ENCODE measurements at places on chromosomes 3 and 15.

DNA sequence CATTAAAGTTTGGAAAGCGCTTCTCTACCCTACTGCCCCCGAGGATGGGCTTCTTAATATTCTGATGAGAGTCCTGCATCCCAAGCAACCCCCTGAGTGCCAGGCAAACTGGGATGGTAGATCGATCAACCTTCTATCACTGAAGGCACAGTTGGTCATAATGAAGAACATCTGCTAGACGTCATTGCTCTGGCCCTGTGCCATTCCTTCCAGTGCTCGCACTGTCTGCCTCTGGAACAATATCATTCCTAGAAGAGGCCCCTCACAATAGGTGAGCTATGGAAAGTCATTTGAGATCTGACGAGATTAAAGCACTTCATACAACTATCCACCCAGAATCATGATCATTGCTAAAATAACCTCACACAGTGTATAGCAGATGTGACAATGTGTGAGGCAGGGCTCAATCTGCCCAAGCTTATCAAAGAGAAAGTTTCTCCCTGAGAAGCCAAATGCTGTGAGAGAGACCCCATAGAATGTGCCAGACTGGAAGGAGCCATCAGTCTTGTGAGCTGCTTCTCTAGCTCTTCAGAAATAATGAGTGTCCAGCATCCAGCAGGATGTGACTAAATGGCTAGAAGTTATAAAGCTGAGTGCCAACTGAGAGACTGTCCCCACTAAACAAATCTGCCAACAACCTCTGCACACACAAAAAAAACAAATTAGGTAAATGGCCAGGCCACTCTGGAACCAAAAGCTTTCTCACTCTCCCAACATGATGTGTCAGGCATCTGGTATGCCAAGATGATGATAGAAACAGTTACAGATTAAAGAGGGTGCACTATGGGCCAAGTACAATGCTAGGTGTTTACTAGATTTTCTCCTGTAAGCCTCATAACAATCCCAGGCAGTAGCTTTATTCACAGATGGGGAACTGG is 165.5 kb downstream of the NECTIN3 start:
- no peak for DNase-seq

DNA sequence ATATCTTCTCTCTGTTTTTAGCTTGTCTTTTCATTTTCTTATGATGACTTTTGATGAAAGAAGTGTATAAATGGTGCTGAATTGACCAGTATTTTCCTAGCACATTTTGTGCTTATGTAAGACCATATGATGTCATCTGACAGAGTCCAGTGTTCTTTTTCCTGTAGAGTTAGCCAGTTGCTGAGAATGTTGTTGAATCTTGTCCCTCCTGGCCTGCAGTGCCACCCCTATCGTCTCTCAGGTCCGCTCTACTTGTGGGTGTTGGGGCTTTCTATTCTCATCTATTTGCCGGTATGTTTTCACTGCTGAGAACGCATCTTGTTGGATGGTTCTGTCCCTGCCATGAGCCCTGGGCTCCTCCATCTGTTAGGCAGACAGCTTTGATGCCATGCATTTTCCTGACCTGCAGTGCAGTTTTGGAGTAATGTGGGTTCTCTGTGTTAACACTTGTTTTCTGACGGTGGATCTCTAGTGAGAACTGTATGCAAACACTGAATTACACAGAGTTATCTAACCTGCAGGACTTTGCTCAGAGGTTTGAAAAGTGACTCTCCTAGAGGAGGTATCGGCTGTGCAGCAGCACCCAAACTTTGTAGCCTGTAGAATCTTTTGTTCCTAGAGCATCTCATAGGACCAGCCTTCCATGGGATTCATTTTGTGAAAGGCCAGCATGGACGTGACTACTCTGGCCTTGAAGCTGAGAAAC is 44.6 kb downstream of the SLC6A20 start:
- DNase-seq, result no peak

DNA sequence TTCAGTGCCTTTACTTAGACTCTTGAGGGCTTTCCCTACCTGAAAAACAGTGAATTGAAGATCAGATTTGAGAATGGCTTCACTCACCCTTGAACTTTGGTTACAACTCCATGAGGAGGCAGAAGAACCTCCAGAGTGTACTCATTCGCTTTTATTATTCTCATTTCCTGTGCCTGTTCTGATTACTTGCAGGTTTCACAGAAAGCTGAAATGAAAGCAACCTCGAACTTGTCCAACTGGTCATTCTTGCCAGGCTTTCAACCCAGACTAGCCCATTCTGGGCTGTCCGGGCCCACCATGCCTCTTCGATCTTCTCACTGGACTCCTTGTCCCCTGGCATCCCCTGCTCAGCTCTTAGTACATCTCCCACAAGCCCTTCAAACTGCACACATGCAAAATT is 20.2 kb upstream of the THUMPD3 start:
- DNase-seq, result no peak

DNA sequence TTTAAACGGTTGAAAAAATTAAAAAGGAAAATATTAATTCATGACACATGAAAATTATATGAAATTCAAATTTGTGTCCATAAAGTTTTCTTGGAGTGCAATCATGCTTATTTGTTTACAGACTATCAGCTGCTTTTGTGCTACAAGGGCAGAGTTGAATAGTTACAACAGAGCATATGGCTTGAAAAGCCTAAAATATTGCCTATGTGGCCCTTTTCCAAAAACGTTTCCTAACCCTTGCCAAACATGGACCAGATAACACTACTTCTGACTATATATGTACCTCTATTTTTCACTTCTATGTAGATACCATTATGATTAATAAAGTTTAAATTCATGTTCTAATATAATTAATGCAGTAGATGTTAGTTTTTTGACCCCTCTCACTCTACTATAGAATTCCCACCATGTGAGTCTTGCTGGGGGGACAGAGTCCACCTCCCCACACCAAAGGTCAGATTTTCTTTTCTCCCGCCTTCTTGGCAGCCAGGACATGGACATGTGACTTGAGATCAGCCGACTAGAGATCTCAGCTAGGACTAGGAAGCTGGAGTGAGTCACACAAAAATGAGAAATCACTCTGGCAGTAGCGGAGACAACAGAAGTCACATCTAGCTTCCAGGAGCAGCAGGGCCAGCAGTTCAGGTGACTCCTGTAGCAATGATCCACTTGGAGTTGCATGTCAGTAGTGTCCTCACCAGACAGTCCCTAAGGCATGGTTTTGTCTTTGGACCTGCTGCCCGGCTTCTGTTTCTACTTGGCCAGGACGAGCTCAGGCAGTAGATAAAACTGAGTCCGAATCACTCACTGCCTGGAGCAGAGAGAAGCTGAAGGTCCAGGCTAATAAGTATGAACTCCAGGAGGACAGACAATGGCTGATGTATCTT is 22.4 kb downstream of the CIAO2A start:
- DNase-seq, result no peak

- no peak for DNase-seq
Observed at GRCh38 chr3:12638105-12638504, 25.8 kb downstream of the RAF1 start.

GRCh38 chr15:54987881-54988280 is 208.9 kb downstream of the RSL24D1 start:
- DNase-seq, result no peak

GRCh38 chr3:8201886-8202285 is 299.7 kb upstream of the LMCD1 start:
- no peak for DNase-seq

GRCh38 chr3:139522421-139522820 is 17.1 kb downstream of the RBP1 start:
- no peak for DNase-seq

- no peak for DNase-seq
Observed at GRCh38 chr3:162629372-162629771, 1132.8 kb downstream of the OTOL1 start.

DNA sequence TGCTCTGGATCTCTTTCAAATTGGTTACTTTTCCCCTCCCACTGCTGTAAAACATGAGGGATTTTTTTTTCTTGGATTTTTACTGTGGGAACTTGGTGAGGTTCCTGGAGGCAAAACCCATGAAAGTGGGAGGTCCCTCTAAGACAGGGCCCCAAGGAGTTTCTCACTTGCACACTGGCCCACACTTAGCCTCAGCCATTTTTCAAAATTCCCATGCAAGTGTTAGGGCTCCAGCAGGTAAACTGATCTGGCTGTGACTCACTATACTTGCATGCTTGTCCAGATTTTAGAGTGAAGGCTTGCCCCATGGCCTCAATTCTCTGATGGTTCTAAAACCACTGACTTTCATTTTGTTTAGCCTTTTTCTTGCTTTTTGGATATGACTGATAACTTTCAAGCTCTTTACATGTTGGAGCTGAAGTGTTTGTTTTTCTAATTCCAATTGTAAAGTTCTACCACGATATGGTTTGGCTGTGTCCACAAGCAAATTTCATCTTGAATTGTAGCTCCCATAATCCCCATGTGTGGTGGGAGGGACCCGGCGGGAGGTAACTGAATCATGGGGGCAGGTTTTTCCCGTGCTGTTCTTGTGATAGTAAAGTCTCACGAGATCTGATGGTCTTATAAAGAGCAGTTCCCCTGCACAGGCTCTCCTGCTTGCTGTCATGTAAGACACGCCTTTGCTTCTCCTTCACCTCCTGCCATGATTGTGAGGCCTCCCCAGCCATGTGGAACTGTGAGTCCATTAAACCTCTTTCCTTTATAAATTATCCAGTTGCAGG is 37.7 kb downstream of the MCCC1 start:
- no peak for DNase-seq

- DNase-seq, result no peak
Observed at GRCh38 chr3:51374456-51374855, 10.6 kb upstream of the MANF start.
